Cardiac fibroblast (primary cell): ENCODE measurements at places on chromosomes 2 and 18.

- DNase-seq: no peak
These were observed 117.7 kb downstream of the C1D start for GRCh38 chr2:67945056-67945455.

GRCh38 chr2:234974501-234975385 is 22.9 kb downstream of the SH3BP4 start:
- peak; percentile 50 for DNase-seq

- no peak for DNase-seq
These were observed 792.2 kb downstream of the SLC4A3 start for GRCh38 chr2:220419647-220420046.

DNA sequence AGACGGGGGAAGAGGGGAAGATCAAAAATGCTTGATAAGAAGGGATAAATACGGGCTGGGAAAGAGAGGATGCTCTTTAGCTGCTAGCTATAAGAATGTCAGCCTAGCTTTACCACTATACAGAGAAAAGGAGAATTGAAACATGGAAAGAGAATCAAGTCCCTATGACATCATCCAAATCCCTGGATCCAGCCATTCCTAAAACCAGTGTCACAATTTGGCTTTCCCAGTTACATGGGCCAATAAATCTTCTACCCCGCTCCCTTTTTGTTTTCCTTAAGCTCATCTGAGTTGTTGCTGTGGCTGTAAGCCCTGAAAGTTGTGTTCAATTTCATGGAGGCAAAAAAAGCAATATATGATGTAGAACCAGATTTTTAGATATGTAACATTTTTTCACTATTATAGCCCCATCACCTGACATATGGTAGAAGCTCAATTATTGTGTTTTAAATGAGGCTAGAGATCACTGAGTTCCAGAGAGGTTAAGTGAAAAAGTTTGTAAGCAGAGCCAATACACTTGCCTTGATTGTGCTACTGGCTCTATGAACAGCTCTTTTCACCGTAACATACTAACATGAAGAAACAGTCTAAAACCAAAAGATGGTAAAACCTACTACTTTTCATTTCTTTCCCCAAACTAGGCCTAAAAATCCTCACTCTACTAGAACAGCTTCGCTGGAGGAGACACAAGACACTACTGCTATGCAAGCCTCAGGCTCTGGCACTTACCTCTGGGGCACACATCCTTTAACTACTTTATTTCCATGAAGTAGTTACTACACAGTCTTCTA is 4.3 kb downstream of the HNRNPLL start:
- DNase-seq: no peak

GRCh38 chr2:68388358-68388757 is 23.3 kb downstream of the PLEK start:
- no peak for DNase-seq

DNA sequence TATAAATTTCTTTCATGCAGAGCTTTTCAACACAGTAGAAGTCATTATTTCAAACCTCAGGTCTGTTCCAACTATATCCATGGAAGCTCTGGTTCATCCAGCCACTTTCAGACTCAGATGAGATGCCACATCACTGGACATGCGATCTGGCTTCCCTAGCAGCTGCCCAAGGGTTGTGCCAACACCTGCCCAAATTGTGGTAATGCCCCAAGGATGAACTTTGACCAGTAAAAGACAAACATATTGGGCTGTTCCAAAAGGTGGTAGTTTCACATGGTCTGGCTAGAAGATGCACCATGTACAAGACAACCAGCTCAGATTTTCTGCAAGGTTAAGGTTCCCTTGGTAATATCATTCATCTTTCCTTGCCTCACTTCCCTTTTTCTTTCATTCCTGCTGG is 101.9 kb downstream of the THADA start:
- no peak for DNase-seq

- no peak for DNase-seq
These were observed 105.6 kb upstream of the CTDP1 start for GRCh38 chr18:79573921-79574491.

DNA sequence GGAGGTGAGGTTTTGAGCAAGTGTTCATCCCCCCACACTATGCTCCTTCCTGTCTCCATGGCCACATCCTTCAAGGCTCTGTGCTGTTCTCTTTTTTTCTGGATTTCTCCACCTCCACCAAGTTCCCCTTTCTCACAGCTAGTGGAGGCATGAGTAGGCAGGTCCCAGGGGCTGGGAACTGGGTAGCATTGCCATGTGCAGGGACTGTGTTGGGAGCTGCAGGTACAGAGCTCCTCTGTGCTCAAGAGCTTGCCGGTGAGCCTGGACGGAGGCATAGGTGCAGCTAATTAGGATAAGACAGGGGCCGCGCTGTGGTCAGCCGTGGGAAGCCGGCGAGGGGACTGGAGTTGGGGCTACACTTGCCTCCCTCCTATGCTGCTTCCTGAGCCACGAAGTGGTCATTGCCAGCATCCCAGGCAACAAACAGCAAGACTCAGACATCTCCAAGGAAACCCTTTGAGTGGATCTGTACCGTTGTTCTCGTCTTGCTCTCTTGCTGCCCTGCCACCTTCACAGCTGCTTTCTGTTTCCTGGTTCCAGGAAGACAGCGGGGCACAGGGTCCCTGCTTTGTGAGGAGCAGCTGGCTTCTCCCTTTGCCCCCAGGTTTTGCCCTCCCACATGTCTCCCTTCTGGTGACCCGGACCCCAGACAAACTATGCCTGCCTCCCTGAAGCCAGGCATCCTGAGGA is 36.9 kb downstream of the ATOH8 start:
- DNase-seq: no peak

GRCh38 chr2:151032741-151033191 is 228.9 kb downstream of the RBM43 start:
- DNase-seq: peak; percentile 80

GRCh38 chr2:112166806-112167499 is 28.8 kb downstream of the FBLN7 start:
- no peak for DNase-seq

GRCh38 chr2:7977981-7978380 is 703.9 kb upstream of the ID2 start:
- DNase-seq: no peak

- DNase-seq: no peak
These were observed 1648.9 kb upstream of the TMEFF2 start for GRCh38 chr2:193843675-193844074.
